ENCODE measurements at places on chromosomes 16 and 17. TPM values are rescaled to one million over a fixed set of nuclear protein-coding genes. Genes with fewer than 3 reads are reported as not detected.

SLC4A1 gene
- total RNA-seq, result not detected

MAF gene
- total RNA-seq, result 16.7 TPM

KCNAB3 gene
- total RNA-seq, result 0.33 TPM

HLF gene
- 0.28 TPM for total RNA-seq

GPRC5C gene
- total RNA-seq, result 19.5 TPM

PRKCB gene
- not detected for total RNA-seq
